Activated T-cell treated with anti-CD3 and anti-CD28 coated beads, Interleukin-2, amount 50 U/mL, for 48 hours (primary cell): ENCODE measurements at places on chromosomes 12 and 14.

DNA sequence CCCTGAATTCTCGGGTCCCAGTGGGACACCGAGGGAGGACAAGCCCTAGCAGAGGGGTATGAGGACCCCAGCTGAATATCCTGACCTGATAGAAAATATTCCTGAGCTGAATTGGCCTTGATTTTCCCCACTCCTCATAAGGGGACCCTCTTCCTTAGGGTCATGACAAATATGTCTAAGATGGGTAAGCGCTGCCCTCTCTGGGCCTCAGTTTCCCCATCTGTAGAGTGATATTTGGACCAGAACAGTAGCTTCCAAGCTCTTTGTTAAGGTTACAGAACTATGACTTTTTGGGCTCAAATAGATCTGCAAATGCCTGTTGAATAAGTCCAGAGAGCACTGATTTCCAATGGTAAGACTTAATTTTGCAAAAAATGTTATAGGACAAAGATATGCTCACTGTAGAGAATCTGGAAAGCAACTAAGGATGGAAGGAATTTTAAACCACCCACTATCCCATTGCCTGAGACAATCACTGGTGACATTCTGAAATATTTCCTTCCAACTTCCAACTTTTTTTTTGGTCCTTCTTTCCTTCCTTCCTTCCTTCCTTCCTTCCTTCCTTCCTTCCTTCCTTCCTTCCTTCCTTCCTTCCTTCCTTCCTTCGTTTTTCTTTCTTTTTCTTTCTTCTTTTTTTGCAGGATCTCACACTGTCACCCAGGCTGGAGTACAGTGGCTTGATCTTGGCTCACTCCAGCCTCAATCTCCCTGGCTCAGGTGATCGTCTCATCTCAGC lies 32.0 kb downstream of the MYL2 start:
- DNase-seq: no peak

DNA sequence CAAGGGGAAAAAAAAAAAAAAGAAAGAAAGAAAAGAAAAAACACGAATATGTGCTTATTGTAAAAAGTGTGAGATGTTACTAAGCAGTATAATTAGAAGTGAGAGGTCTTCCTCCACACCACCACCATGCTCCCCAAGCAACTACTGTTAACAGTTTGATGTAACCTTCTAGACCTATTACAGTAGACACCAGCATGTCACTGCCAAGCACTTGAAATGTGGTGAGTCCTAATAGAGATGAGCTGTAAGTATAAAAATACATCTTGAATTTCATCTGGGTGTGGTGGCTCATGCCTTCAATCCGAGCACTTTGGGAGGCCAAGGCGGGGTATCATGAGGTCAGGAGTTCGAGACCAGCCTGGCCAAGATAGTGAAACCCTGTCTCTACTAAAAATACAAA lies 8.1 kb upstream of the SNRNP35 start:
- no peak for DNase-seq

- no peak for DNase-seq
These were observed 361.9 kb upstream of the TMTC1 start for GRCh38 chr12:30145684-30146032.

DNA sequence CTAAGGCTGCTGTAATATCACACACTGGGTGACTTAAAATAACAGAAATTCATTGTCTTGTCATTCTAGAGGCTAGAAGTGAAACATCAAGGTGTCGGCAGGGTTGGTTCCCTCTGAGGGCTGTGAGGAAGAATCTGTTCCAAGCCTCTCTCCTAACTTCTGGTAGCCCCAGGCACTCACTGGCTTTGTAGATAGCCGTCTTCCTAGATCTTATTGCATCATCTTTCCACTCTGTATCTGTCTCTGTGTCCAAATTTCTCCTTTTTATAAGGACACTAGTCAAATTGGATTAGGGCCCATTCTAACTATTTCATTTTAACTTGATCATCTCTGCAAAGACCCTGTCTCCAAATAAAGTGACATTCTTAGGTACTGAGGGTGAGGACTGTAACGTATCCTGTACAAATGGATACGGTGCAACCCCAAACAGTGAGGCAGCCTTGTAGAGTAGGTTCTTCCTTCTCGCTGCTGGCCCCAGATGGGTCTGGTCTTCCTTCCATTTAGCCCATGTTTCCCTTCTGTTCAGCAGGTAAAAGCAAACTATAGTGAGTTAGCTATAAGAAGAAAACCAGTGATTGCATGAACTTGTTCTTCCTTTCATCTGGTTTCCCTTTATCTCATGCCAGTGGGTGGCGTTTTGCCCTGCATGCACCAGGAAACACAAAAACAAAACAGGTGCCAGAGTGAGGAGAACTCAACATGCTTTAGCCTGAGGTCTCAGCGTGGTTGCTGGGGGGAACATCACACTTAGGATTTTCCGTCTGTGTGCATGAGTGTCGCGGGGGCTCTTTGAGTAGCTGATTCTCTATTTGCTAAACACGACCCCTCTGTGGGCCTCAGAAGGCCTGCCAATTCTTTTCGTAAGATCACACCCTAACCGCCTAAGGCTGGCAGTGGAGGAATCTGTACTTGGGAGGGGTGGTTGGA lies 19.5 kb downstream of the TTC9 start:
- DNase-seq: peak; percentile 62

DNA sequence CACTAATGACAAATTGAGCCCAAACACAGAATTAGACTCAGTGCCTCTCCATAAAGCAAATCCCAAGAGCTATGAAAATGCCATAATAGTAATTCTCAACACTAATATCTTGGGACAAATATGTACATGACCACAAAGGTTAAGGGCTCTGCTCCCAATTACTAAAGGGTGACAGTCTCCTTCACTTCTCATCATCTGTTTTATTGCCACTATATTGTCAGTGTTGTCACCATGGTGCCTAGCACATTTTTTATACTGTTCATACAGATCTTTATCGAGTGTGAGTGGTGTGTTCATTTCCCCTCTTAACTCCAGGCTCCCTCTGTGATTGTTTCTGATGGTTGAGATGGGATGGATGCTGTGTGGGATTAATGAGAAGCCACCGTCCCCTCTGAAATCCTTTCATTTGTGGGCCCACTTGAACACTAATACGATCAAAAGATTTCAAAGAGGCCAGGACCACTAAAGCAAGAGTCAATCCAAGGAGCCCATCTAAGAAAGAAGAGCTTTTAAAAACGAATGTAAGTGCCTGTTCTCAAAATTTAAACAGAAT lies 277.7 kb downstream of the GXYLT1 start:
- no peak for DNase-seq

GRCh38 chr12:835754-836518 lies 83.6 kb downstream of the WNK1 start:
- no peak for DNase-seq

GRCh38 chr14:99647411-99647810 lies 2.5 kb downstream of the HHIPL1 start:
- no peak for DNase-seq

DNA sequence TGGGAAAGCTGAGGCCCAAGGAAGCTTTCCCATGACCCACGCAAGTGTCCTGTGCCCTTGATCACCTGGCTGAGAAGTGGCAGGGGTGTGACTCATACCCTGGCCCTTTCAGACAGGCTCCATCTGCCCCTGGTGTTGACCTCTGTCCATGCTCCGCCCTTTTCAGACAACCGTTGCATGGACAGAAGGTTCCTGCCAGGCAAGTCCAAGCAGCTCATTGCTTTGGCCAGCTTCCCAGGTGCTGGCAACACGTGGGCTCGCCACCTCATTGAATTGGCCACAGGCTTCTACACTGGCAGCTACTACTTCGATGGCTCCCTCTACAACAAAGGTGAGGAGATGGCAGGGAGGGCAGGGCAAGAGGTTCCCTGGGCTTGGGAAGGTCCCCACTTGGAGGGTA lies 103.5 kb downstream of the WSCD2 start:
- no peak for DNase-seq

GRCh38 chr12:91965781-91966180 lies 179.9 kb downstream of the BTG1 start:
- DNase-seq: no peak
